Activated naive CD4-positive, alpha-beta T cell treated with anti-CD3 and anti-CD28 coated beads, Interleukin-2, amount 10 ng/mL, durations not matched to agents 5 hours and 36 hours (primary cell): ENCODE measurements at places on chromosomes 6 and 20. TPM values are rescaled to one million over a fixed set of nuclear protein-coding genes. Genes with fewer than 3 reads are reported as not detected.

KIF16B gene
- 6.8 TPM for total RNA-seq

MUCL3 gene
- total RNA-seq = not detected

SLC17A9 gene
- total RNA-seq = 18.2 TPM

ZNF165 gene
- total RNA-seq = 1.1 TPM

YTHDF1 gene
- 38.0 TPM for total RNA-seq

DEFB124 gene
- total RNA-seq = not detected

ABHD16B gene
- 0.13 TPM for total RNA-seq

NKX2-4 gene
- total RNA-seq = not detected

TMX4 gene
- 42.0 TPM for total RNA-seq

BNIP5 gene
- total RNA-seq = not detected

GSTA3 gene
- not detected for total RNA-seq

THBD gene
- not detected for total RNA-seq

KCNK16 gene
- total RNA-seq = not detected

COL9A1 gene
- not detected for total RNA-seq
